GM18507 (cell line): ENCODE measurements at places on chromosomes 1 and 21.

DNA sequence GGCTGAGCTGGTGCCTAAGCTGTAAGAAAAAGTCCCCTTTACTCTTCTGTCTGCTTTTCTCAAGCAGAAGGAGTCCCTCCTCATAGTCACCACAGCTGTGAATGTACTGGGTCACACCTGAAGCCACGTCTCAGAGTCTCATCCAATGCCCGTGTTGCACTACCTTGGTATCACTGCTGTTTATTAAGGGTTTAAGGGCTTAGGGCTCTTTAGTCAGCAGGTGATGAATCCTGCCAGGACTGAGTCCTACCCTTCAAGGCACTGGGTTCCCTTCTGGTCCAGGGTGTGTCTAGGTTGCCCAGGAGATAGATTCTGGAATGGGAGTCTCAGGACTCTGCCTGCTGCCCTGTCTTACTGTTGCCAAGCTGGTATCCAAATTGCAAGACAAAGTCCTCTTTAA lies 33.4 kb upstream of the ROR1 start:
- DNase-seq, result no peak

- no peak for DNase-seq
Observed at GRCh38 chr1:163772246-163772645, 450.5 kb downstream of the NUF2 start.

DNA sequence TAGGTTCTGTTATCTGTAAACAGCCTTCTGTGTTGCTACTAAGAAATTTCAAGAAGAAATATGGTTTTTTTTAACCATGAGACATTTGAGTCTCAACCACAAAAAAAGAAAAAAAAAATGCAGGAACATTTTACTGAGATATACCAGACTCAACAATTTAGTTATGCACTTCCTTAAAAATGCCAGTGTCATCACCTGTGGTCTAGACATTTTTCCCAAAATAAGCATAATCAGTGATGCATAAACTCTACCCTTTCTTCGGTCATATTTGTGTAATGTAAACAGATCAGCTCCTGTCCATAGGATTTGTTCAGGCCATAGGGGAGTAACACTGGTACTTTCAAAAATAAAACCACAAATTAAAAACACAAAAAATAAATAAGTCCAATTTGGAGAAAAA lies 122.6 kb upstream of the TNFSF4 start:
- DNase-seq, result no peak

- DNase-seq, result no peak
Observed at GRCh38 chr1:109388884-109389637, 8.7 kb downstream of the SORT1 start.

- DNase-seq, result no peak
Observed at GRCh38 chr1:11845641-11846335, 1.8 kb downstream of the NPPA start.

GRCh38 chr21:37688952-37689659 lies 227.2 kb downstream of the KCNJ6 start:
- no peak for DNase-seq

- no peak for DNase-seq
Observed at GRCh38 chr1:109516872-109517271, 7.3 kb upstream of the AMIGO1 start.

GRCh38 chr1:42953182-42954180 lies 5.2 kb downstream of the SLC2A1 start:
- no peak for DNase-seq
